ENCODE measurements at places on chromosomes 2 and 18.

- no peak for DNase-seq
Observed at GRCh38 chr2:100581277-100581612, 18.5 kb downstream of the PDCL3 start.

GRCh38 chr2:25842155-25842554 lies 36.1 kb downstream of the ASXL2 start:
- no peak for DNase-seq

DNA sequence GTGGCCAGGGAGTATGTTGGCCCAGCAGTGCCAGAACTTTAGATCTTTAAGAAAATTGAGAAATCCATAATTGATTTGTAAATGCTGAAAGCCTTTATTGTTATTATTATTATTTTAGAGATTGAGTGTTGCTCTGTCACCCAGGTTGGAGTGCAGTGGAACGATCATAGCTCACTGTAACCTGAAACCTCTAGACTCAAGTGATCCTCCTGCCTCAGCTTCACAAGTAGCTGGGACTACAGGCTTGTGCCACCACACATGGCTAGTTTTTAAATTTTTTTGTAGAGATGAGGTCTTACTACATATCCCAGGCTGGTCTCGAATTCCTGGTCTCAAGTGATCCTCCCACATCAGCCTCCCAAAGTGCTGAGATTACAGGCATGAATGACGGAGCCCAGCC lies 143.2 kb upstream of the CCDC68 start:
- no peak for DNase-seq

- DNase-seq: no peak
Observed at GRCh38 chr2:120511947-120512710, 166.2 kb downstream of the INHBB start.

- DNase-seq: no peak
Observed at GRCh38 chr2:160387558-160388262, 105.9 kb downstream of the RBMS1 start.

DNA sequence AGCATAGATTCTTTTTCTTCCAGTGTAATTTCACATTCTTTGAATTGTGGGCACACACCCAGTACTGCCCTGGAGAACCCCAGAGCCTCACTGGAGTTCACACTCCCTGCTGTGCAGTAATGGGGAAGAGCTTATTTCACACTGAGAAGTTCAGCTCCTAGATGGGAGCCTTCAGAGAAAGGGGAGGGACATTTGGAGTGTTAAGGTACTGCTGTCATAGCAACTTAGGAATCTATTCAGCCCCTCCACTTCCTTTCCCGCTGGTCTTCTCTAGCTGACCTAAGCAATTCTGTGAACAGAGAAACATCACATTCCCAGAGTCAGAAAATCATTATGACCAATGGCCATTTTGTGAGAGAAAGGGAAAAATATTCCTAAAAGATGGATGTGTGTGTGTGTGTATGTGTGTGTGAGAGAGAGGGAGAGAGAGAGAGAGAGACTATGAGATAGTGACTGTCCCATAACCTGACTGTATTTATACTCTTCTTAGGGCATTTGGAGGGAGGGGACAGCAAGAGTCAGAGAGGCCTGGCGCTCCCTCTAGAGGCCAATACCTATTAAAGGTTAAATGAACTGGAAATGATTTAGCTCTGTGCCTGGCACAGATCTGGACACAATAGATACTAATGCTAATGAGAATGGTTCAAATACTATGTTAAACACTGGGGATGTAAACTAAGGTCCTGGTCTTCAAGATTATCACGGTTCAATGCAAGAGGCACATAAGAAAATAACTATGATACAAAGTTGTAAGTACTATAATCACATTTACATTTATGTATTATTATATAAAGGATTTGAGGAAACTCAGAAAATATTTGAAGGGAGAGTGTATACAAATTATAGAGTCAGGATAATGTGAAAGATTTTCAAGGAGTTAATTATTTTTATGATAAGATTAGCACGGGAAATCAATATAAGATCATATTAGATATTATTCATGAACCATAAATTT lies 41.5 kb upstream of the RPE start:
- DNase-seq: peak; percentile 1

- DNase-seq: no peak
Observed at GRCh38 chr2:219557791-219558785, 13.3 kb downstream of the OBSL1 start.

DNA sequence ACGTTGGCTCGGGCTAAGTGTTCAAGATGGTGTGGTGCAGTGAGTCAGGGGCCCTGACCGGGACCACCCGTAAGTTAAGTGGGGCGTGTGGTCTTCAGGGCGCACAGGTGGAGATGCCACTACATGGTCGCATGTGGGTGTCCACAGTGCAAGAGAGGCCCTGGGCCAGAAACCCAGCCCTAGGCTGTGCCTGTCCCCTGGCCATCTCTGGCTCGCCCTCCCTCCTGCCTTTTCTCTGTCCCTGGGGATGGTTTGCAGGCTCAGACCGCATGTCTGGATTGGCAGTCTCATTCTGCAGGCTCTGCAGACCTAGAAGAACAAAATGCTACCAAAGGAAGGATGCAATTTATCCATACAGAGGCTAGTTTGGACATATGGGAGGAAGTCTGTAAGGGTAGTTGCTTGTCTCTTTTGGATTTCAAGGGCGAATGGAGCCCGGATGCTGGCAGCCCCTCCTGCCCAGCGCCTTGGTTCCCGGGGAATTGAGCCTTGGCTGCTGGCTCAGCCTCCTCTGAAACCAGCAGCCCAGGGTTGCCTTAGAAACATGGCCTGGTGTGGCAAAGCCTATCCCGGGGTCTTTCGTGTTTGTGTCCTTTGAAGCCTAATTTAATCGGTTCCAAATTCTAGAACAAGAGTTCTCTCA lies 417.5 kb upstream of the HS6ST1 start:
- no peak for DNase-seq
